Activated T-cell treated with anti-CD3 and anti-CD28 coated beads, Interleukin-2, amount 50 U/mL, for 4 hours (primary cell): ENCODE measurements at places on chromosomes 7 and 10. TPM values are rescaled to one million over a fixed set of nuclear protein-coding genes. Genes with fewer than 3 reads are reported as not detected.

DNA sequence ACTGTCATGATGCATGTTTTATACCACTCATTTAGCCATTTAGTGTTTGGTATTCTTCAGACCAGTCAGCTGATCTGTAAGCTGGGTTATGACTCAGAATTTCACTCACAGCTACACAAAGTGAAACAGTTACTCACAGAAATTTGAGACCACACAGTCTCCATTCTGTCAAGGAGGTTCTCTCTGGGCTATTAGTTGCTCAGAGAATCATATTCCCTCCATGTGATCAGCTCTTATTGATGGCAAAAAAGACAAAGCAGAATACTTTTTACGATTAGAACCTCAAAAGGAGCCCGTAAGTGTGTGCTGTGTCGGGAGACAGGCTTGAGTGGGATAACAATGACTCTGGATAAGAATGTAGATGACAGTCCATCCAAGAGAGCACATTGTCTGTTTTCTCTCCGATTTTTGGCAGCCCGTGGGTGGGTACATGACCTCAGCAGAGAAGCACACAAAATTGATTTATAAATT is 277.6 kb upstream of the SORCS1 start:
- no peak for DNase-seq

GRCh38 chr7:69373171-69374043 is 224.9 kb upstream of the AUTS2 start:
- no peak for DNase-seq

DNA sequence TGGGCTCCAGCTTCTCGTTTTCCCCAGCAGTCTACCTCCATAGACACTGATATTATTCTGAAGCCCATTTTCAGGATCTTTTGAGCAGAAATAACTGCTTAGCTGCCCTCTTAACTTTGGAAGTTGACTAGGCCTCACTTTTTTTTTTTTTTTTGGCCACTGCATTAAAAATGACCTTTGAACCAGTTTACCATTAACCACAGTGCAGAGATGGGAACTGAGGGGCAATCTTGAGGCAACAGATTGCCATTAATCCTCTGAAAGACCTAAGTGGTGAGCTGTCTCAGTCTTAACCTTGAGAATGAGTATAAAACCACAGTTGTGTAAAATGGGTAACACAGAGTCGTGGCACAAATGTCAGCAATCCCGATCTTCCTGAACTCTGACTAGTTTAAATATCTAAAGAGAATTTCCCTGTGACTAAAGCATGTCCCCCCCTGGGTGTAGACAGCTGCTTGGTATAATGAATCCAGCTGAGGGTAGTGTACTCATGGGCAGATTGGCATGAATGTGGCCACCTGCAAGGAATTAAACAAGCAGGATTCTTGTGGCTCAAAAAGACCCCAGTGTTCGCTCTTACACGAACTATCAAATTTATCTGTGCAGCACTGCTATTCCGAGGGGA is 46.1 kb upstream of the FMC1 start:
- no peak for DNase-seq

DNA sequence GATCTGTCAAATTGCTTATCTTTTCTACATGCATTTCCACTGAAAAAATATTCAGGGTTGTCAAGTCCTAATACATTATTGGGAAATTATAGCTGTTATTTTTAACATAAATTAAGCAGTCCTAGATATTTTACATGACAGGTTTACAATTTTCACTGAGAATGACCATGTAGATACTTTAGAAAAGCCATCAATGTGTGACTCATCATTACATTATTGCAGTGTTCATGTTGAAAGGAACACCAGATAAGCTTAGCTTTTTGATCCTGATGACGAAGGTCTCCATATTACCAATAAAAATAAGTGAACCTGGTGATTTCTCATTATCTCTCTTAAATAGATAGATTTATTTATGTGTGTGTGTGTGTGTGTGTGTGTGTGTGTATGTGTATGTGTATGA is 529.5 kb upstream of the PCDH15 start:
- DNase-seq = no peak

- no peak for DNase-seq
Measured at GRCh38 chr7:38016567-38016966, 96.1 kb downstream of the EPDR1 start.

DNA sequence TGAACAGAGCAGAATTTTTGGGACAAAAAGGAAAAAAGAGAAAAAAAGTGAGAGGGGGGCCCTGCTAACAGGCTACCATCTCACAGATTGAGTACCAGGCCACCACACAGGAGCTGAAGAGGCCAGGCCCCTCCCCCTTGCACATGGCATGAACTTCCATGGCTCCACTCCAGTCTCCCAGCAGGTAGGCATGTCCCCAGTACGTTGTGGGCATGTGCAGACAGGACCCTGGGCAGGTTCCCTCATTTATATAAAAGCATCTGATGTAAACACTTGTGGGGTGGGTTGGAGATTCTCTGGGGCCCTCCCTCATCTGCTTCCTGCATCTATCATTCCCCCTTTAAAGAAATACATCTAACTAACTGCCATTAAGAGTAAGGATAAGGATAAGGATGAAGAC is 45.0 kb upstream of the AKR1C1 start:
- DNase-seq = no peak

GRCh38 chr10:15121707-15122106 is 24.6 kb downstream of the RPP38 start:
- DNase-seq = no peak

GRCh38 chr7:22671177-22671879 is 55.7 kb upstream of the IL6 start:
- no peak for DNase-seq

DNA sequence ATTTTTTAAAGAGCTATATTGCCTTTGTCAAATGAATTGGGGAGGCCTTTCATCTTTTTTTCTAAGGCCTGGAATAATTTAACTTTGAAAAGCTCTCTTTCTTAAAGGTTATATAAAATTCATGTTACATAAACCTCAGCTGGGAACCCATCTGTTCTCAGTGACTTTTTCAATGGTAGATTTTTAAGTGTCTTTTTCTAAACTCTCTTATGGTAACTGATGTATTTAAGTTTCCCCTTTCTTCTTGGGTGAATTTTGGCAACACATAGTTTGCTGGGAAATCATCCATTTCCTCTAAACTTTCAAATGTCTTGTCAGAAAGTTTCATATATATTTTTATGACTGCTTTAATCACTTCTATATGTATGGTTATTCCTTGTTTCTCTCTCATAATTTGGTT is 362.2 kb upstream of the KLF6 start:
- no peak for DNase-seq

DNA sequence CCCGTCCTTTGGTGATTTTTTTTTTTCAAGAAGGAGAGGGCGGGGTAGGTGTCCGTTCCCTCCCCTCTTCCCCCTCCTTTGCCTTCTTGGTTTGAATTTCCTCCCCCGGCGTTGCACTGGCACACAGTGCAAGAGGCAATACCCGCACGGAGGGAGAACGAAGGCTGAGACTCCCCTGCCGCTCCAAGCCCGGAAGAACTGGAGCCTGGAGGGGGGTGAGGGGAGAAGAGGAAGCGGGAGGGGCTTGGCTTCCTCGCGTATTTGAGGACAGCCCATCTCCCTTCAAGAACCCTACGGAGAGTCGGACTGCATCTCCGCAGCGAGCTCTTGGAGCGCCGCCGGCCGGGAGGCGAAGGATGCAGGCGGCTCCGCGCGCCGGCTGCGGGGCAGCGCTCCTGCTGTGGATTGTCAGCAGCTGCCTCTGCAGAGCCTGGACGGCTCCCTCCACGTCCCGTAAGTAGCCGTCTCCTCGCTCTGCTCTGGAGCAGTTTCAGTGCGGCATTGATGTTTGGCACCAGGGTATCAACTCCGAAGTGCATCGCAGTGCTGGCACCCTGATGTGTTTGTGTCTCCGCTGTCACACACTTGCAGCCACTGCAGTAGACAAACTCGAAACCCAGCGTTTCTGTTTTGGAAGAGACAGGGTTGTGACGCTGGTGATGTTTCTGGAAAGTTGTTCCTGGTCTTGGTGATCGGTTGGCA is at the start of gene CNTNAP2:
Gene CNTNAP2 (plus strand): TSS at position 281 of the 702 bp plus-strand sequence. CDS start 76 bp downstream, at position 357.
- no peak for DNase-seq

DNA sequence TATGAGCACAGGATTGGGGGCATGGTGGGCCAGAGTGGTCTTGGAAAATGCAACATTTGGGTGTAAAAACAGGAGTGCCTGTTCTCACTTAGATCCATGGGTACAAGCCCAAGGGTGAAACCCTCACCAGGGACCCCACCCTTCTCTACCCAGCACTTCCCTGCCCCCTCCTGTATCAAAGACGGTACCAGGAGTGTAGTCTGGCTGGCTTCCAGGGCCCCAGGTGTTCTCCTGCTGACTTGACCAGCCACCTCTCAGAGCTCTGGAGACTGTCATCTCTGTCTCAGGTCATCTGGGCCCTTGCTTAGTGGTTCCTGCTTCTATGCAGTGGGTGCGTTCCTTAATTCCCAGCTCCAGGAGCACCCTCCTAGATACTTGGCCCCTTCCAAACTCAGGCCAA is 447.2 kb downstream of the LRMDA start:
- DNase-seq = no peak

TMEM209 gene
- 46.4 TPM for total RNA-seq

PPP3CB gene
- total RNA-seq = 35.0 TPM

TMEM184A gene
- 0.19 TPM for total RNA-seq

ZNF239 gene
- 6.7 TPM for total RNA-seq
